ENCODE measurements at places on chromosomes 2 and 18.
A peak's percentile ranks its signal among the peaks of the same experiment; 100 is the strongest.

- no peak for DNase-seq
Measured at GRCh38 chr18:48862132-48862531, 88.6 kb downstream of the SMAD7 start.

DNA sequence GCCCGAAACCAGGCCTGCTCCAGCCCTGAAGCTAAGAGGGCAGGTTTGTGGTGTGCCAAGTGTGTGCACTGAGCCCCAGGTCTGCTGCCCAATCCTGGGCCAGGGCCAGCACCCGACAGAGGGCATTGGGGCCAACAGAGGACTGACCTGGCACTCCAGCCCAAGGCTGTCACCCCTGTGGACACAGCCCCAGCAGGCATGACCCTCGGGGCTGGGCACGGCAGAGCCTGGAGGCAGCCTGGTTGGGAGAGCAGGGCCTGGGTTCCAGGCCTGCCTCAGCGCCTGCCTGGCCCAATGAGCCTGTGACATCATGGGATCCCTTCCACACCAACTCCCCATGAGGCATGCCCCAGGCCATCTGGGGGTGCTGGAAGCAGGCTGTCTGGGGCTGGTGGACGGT is 10.8 kb upstream of the SNED1 start:
- no peak for DNase-seq

DNA sequence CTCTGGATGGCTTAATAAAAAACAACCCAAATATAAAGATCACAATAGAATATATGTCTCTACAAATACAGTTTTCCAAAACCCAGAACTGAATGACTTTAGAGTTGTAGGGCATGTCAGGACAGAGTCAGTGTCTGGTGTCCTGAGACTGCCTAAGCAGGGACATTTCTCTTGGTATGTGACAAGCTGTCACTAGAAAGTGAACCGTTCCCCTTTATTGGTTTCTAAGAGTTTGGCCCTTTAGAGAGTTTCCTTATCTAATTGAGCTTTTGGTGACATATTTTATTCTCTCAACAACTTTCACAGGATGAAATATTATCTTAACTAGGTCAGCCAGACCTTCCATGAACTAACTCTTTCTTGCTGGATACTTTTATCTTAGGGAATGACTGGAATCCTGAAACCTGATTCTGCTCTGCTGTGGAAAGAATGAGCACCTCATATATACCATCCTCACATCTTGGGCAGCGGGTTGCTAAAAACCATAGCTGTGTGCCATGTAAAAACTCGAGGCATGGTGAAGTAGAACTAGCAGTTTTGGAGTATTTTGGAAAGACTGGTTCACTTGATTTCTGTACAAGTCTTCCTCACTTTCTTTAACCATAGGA is 54.8 kb downstream of the CAVIN2 start:
- DNase-seq = no peak

- no peak for DNase-seq
Measured at GRCh38 chr2:176392744-176393414, 123.6 kb downstream of the MTX2 start.

GRCh38 chr18:2906704-2907549 is 60.1 kb downstream of the EMILIN2 start:
- DNase-seq = peak; percentile 26

- DNase-seq = no peak
Measured at GRCh38 chr2:151297882-151298281, 8.4 kb upstream of the NMI start.

DNA sequence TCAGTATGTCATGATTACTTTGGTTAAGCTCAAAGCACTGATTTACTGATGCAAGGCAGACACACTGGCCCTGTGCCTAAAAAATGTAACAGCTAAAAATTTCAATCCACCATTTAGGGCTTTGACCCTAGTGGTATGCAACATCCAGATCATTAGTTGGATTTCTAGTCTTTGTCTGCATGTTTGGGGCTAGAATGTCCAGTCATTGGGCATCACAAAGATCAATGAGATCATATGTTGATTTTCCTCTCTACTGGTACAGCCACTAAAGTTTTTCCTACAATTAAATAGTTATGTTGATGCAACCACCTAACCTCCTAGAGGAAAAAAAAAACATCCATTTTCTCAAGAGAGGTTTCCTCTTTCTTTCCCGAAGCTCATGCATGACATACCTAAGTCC is 53.4 kb upstream of the REV1 start:
- no peak for DNase-seq

DNA sequence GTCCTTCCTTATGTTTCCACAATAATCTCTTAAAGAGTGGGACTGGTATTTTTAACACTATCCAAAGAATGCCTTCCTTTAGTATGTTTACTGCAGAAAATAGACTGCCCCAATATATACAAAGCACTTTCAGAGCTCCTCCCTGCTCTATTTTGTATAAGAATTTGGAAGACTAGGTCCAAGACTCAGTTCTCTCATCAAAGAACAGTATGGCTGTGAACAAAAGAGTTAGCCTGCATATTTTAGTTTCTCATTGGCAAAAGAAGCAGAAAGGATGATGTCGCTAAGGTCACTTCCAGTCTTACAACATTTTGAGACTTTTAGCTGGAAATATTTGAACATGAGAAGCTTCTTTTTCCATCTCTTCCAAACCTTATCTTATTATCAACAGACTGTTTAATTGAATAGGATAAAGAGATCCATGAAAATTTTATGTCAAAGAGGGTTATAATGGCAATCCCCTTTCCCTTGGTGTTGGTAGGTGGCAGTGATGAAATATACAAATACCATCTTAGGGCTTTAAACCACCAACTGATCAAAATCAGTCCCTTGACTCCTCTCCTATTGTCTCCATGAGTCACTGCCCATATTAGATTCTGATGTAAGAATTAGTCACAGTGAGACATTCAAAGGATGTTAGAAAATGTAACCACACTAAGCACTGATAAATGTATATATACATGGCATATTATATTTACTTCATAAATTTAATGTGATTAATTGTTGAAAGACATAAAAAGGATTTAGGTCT is 266.9 kb upstream of the DSEL start:
- DNase-seq = no peak

GRCh38 chr2:227152093-227152766 is 11.8 kb downstream of the COL4A4 start:
- DNase-seq = no peak
